H4 (cell line): ENCODE measurements at places on chromosomes 6 and 20. TPM values are rescaled to one million over a fixed set of nuclear protein-coding genes. Genes with fewer than 3 reads are reported as not detected.

NRSN2 gene
- 69.6 and 72.8 TPM in 2 replicates for total RNA-seq

ECT2L gene
- not detected in 2 replicates for total RNA-seq

DNA sequence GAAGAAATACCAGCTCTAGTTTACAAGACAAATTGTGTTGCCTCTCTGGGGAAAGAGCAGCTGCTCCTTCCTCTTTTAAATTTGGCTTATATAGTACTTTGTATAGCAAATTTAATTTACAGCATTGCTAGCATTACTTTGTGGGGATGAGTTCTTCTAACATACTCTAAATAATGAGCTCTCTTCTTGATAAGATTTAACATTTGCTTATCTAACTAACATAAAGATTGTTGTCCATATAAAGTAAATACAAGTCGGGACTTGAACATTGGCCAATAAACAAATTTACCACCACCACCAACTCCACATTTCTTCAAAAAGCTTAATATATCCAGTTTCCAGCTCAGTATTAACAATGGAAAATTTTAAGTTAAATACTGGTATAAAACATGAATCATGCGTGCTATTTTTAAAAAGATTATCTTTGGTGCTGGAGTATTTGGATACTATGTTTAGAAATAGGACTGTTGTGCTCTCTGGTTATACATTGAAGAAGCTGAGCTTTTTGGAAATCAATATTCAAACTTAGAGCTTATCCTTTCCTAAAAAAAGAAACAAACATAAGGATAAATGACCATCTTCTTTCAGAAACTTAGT, 1146.9 kb upstream of the GJE1 start:
- DNase-seq, result no peak

- DNase-seq, result no peak
These were observed 189.3 kb downstream of the TRIM27 start for GRCh38 chr6:28734443-28734959.

GRCh38 chr6:158611541-158612370, 32.8 kb downstream of the DYNLT1 start:
- no peak for DNase-seq

DNA sequence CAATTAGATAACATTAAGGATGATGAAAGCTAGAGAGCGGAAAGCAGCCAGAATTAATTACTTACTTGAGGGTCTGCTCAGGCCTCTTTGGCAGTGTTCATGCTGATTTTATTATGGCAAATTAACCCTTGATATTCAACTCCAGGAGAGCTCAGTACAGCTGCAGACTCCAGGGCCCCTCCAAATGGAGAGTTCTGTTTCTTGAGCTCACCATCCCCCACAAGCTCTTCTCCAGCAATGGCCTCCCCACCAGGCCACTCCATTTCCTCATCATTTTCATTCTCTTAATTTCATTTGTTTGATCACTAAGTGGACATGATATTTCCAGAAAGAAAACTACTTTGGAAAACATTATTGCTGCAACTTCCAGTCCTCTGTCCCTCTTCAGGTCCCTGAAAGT, 513.3 kb upstream of the NOX3 start:
- DNase-seq, result no peak

GRCh38 chr20:43584448-43585136, 6.1 kb upstream of the IFT52 start:
- DNase-seq, result peak; percentile 22
